ENCODE measurements at places on chromosomes 2 and 18.

- DNase-seq: no peak
Observed at GRCh38 chr2:152546230-152546837, 170.9 kb downstream of the PRPF40A start.

- DNase-seq: no peak
Observed at GRCh38 chr2:20676353-20677215, 9.6 kb downstream of the GDF7 start.

- no peak for DNase-seq
Observed at GRCh38 chr18:50614838-50615237, 55.0 kb downstream of the MAPK4 start.

DNA sequence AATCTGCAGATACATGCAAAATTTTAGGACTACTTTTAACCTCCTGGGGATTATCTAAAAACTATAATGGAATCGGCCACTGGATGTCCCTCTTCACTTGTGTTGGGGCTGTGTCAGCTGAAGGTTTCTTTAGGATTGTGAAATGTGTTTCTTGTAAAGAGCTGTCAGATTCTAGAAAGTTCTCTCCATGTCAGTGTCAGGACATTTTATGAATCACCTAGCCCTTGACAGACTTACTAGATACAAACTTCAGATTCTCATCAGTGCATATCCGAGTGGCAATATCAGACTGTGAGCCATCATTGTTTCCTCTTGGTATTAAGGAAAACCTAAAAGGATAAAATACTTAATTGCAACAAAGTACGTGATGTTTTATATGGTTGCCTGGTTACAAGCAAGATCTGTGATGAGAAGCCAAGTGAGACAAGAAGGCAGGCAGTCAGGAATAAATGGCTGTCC is 107.3 kb downstream of the CPS1 start:
- no peak for DNase-seq

DNA sequence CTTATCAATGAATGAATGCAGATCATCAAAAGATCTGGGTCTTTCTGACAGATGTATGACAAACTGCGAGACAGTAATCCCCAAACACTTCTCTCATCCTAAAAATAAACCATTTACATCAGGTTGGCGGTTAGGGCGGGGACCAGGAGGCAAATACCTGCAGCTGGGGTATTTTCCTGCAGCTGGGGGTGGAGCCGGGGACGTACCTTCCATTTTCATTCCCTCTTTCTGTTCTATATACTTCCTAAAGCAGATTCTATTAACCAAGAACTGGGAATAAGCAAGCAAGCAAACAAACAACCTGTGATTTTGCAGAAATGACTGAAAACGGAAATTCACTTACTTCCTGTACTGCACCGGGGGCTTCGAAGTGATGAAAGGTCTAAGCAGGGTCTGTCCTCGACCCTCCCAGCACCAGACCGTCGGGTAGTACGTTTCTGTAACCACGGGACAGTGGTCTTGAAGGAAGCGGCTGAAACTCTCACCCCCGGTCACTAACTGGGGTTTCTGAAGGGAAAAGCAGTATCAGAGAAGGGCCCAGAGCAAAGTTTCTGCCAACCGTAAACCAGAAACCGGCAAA is 1.2 kb downstream of the ABHD3 start:
- no peak for DNase-seq

GRCh38 chr2:47214990-47215389 is 59.9 kb upstream of the STPG4 start:
- no peak for DNase-seq

GRCh38 chr18:877238-877637 is 27.4 kb upstream of the ADCYAP1 start:
- DNase-seq: no peak

DNA sequence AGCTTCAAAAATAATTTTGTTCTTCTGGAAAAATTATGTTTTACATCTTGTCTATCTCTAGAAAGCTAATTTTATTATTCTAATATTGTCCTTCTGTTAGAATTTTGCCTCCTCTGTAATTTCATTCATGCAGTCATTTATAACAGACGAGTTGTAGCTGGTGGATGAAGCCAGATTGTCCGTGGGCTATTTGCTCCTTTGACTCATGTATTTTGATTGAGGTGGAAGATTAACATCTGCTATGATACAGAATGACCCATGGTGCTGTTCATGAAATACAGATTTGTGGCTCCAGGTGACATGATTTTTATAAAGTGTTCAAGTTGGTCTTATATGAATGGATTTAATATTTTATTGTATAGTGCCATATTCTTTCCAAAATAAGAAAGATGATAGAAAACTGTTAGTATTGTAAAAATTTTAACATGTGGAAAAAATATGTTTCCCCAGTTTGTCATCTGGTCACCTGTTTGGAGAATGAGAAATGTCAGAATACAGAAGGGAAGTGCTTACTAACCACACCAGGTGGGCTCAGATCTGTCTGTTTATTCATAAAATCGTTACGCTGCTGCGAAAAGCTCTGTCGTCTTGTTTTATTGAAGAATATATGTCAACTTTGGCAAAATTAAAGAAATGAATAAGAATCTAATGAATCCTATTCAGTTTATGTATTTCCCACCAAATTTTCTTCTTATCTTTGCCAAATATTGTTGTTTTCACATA is 20.4 kb upstream of the L3MBTL4 start:
- DNase-seq: no peak

- no peak for DNase-seq
Observed at GRCh38 chr2:142136571-142136970, 5.8 kb upstream of the LRP1B start.

DNA sequence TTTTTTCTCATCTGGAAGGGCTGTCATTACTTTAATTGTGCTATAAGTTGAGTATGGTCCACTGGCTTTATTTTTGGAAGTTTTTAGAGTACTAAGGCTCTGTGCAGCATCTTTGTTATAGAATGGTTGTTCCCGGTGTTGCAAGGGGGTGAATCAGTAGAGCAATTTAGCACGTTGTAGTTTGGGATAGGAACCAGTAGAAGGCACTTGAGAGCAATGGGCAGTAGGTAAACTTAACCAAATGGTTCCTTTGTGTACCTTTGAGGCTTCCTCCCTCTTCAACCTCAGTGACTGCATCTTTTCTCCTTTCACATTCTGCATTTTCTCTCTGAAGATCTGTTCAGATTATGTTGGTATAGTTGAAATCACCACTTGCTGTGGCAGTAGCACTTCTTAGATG is 238.2 kb upstream of the SYT4 start:
- DNase-seq: no peak

GRCh38 chr2:71330585-71331330 is 824 bp upstream of the ZNF638 start:
- no peak for DNase-seq

DNA sequence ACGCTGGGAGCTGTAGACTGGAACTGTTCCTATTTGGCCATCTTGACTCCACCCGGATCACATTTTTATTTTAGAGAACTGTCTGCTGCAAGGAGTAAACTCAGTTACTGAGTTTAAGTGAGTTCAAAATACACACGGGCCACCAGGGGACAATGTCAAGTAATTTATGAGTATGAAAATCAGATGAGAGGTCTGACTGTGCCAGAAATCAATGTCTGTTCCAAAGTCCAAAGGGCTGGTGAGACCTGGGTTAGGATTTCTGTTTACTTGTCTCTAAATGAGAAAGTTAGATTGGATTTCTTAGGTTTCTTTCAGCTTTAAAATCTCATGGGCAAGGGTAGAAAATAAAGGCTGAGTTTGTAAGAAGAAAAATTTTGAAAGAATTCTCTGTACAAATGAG is 465.8 kb upstream of the MEIS1 start:
- no peak for DNase-seq

GRCh38 chr2:54107903-54108615 is 7.4 kb upstream of the ACYP2 start:
- DNase-seq: no peak

GRCh38 chr2:159410276-159410675 is 123.8 kb upstream of the WDSUB1 start:
- no peak for DNase-seq

DNA sequence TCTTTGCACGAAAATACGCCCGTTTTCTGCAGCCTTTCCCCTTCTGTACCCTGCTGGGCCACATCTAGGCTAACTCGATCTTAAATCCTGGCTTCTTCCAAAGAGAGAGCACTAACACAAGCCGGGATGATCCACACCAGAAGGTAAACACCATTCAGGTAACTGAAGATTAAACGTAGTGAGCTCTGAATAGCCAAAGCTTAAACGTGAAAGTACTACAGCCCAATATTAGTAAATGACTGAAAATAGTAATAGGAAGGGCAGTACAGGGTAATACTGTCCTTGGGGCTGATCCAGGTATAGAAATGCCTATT is 422 bp upstream of the MRPL53 start:
- DNase-seq: no peak

GRCh38 chr2:186612555-186613440 is 22.9 kb downstream of the ITGAV start:
- no peak for DNase-seq

DNA sequence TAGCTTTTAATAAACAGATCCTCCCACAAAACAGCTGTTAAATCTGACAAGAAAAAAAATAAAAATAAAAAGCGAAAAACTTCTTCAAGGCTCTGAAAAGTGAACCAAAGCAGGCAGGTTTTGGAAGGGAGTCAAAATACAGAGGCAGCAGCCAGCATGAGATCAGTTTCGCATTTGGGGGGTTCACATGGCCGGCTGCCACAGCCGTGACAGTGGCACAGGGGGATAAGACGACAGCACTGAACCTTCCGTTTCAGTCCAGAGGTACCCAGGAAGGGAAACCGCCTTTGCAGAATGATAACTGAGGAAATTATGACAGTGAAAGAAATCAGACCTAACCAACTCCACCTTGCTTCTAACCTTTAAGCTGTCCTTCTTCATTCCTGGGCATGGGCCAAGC is 196.7 kb upstream of the PID1 start:
- no peak for DNase-seq

DNA sequence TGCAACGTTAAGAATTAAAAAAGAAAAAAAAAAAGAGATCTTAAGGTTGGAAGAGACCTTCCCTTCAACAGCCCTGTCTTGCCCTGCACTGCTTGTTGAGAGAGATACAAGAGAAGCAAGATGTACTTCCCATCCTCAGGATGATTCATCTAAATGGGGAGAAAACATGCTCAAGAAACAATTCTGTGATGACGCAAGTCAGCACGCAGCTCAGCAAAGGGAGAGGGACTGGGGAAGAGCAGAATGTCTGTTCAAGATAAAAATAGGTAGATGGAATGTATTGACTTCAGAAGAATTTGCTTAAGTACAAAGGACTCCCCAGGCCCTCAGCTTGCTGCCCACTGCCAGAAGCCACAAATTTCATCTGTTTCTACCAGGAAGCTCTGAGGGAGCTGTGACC is 198.2 kb upstream of the SPRED2 start:
- DNase-seq: no peak

- no peak for DNase-seq
Observed at GRCh38 chr2:119337749-119338148, 28.9 kb downstream of the C2orf76 start.

GRCh38 chr18:4748975-4749374 is 293.9 kb upstream of the DLGAP1 start:
- no peak for DNase-seq

DNA sequence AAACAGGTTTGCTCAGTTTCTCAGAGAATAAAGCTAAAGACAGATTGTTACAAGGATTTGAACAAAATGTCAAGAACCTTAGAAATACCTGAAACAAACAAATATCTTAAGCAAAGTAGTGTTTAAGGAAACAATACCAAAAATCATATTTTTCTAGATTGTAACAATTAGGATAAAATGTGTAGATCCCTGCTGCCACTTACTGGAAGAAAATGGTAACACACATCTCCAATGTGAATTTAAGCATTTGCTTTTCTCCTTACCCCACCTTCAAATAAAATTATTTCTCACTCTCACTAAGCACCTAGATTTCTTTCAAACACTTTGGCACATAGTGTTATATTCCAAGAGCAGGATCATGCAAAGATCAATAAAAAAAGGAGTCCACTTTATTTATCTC is 34.9 kb downstream of the SUCLG1 start:
- no peak for DNase-seq

DNA sequence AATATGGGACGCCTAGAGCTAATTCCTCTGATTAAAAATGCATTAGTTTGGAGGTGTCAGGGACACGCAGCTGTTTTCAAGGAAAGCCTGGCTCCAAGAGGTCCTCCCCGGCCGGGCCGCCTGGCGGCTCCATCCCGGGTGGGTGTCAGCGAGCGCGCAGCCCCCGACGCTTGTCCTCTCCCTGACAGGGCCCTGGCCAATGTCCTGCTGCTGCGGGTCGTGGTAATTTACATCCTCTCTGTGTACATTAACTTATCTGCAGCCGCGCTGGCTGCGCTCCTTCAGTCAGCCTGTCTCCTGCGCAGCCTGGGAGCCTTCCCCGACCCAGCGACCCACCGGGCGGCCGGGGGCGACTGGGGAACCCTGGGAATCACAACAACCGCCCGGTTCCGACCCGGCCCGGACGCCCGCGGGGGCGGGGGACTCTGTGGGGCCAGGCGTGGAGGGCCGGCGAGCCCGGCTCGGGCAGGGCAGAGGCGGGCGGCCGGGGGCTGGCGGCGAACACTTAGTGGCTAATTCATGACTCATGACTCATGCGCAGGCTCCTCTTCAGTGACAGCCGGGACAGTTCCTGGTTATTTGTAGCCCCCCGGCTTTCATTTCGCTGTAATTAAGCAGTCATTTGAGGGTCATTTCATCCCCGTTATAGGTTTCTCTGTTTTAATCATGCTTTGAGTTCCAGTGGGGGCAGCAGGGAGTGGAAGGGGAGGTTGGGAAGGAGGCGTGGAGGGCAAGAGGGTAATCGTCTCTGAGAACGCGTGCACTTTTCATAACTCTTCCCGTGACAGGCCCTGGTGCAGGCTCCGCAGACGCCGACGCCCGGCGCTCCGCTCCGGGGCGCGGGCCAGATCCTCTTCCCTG is 141.9 kb upstream of the CTAGE1 start:
- DNase-seq: no peak

DNA sequence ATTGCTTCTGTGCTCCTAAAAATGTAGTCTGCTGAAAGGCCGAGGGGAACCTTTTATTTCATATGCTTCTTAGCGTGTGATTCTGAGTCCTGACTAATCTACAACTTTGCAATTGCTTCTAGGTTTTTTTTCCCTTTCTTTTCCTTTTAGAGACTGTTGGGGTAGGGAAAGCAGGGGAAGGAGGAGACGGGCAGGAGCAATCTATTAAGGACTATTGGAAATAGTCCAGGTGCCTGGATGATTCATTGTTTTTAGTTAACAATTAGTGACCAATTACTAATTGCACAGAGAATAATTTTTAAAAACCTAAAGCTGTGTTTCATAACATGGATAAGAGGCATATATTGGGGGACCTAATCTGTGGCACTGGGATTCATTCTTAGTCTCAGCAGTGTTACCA is 49.4 kb upstream of the STON1 start:
- no peak for DNase-seq

GRCh38 chr2:45728458-45728942 is 77.0 kb downstream of the PRKCE start:
- no peak for DNase-seq

GRCh38 chr2:31382452-31383120 is 32.0 kb downstream of the XDH start:
- DNase-seq: no peak

DNA sequence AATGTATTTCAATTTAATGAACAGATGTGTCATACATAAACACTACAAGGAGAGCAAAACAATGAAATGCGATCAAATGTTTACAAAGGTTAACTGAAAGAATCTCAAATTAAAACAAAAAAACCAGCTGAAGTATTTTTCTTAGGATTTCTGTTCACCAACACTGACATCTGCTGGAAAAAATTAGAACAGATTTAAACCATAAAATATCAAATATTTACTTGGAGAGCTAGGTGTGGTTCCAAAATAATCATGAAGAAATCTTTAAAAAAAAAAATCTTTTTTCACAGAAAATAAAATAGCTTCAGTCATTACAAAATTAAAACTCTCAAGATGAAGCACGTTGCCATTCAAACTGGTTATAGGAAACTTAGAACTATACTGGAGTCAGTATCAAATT is 13.8 kb downstream of the MMADHC start:
- no peak for DNase-seq
